ENCODE measurements at places on chromosomes 7 and 10. TPM values are rescaled to one million over a fixed set of nuclear protein-coding genes. Genes with fewer than 3 reads are reported as not detected.

XRCC2 gene
- polyA plus RNA-seq, result 6.2 TPM

C10orf143 gene
- polyA plus RNA-seq, result 6.8 TPM

GCK gene
- 2.5 TPM for polyA plus RNA-seq

AOAH gene
- 2.9 TPM for polyA plus RNA-seq

FAM20C gene
- 53.8 TPM for polyA plus RNA-seq

POU6F2 gene
- 0.17 TPM for polyA plus RNA-seq

ITIH5 gene
- 24.2 TPM for polyA plus RNA-seq

FKBP9 gene
- 189 TPM for polyA plus RNA-seq

SHH gene
- 1.3 TPM for polyA plus RNA-seq

MICALL2 gene
- 6.6 TPM for polyA plus RNA-seq

EN2 gene
- 0.04 TPM for polyA plus RNA-seq

PDK4 gene
- 17.0 TPM for polyA plus RNA-seq

TLL2 gene
- polyA plus RNA-seq, result 0.75 TPM

PLEKHS1 gene
- polyA plus RNA-seq, result 0.18 TPM

PNLIP gene
- not detected for polyA plus RNA-seq

TMEM229A gene
- 0.16 TPM for polyA plus RNA-seq

NACAD gene
- 7.9 TPM for polyA plus RNA-seq

GPR22 gene
- 0.36 TPM for polyA plus RNA-seq

PRLHR gene
- not detected for polyA plus RNA-seq

DOCK1 gene
- polyA plus RNA-seq, result 67.9 TPM

ALOX5 gene
- polyA plus RNA-seq, result 3.9 TPM

AZGP1 gene
- polyA plus RNA-seq, result 73.4 TPM

FGL2 gene
- polyA plus RNA-seq, result 58.1 TPM

PRPS1L1 gene
- polyA plus RNA-seq, result not detected

GIMAP6 gene
- polyA plus RNA-seq, result 18.1 TPM

THSD7A gene
- 78.5 TPM for polyA plus RNA-seq

HOXA3 gene
- 23.7 TPM for polyA plus RNA-seq

TMEM236 gene
- polyA plus RNA-seq, result 0.19 TPM

CYP3A7 gene
- 0.69 TPM for polyA plus RNA-seq
